ENCODE measurements at places on chromosomes 12 and 14.

- DNase-seq = no peak
Observed at GRCh38 chr14:45650754-45651153, 397.8 kb upstream of the MIS18BP1 start.

DNA sequence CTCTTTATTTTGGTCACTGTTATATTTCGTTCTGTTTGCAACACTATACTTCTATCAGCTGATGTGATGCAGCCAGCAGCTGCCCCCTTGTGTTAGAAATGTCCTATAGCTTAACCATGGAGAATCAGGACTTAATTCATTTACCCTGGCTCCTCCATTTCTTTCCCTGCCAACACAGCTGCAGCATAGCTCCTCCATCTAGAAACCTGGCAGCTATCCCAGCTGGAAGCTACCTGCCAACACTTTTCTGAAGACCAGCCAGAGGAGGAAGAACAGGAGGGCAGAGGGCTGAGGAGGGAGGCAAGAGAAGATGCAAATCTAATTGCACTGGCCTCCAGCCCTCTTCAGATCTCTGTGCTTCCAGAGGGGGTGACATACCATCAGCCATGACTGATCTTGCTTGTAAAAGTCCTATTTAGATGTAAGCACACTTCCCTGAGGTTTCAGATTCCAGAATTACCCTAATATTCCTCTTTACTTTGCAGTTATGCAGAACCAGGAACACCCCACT lies 156.8 kb upstream of the TMEM260 start:
- DNase-seq = no peak

DNA sequence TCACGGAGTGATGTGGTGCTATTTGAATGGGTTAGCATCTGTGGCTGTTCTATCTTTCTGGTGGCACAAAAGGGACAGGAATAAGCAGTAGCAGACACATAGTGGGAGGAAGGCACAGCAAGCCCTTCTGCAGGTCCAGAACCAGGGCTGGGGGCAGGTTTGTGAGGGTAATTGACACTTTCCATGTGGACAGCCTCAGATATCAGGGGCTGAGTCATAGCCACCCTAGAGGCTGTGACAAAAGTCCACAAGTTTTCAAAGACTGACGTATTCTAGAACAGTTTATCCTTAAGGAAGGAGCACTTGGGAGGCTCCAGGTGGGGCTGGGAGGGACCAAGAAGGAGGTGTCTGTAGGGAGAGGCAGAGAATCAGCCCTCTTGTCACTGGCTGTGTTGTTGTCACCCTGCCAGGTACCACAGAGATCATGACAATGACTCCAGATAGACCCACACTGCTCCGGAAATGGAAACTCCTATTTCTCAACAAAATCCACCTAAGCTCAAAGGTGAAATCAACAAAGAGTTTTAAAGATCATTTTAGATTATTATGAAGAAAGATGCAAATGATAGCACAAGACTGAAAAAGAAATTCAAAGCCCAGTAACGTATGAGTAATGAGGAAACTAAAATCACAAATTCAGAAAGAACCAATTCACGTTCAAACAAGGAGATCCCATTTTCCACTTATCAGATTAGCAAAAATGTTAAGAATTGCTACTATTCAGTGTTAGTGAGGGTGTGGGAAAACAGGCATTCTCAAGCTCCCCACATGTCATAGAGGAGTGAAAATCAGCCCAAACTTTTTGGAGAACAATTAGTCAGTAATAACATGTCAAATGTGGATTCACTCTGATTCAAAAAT lies 48.3 kb downstream of the NFKBIA start:
- DNase-seq = no peak

DNA sequence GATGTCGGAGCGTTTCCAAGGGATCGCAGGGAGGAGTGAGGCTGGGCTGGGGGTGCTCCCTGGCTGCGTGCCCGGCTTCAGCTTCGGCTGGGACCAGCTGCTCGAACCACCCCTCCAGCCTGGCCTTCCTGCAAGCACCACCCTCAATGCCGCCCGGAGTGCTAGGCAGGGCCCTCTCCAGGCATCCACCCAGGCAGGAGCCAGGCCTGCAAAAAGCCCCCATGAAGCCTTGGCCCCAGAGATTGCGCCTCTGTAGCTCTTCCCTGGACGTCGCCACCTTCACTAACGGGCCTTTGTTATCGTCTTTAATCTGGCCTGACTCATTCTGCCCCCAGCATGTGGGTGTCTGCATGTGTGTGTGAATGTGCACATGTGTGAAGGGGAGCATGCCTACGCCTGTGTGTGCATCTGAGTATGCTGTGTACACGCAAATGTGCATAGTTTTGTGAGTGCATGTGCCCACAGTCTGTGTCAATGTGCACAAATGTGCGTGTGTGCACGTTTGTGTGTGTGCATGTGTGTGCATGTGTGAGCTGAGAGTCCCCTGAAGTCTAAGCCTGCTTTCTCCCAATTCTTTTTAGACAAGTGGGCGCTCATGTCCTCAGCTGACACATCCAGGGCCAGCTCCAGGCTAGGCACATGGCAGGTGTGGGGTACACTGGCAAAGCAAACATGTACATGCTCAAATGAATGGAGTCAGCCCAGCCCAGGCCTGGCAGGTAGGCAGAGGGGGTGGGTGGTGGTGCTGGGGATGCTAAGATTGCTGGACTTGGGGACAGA lies 195.4 kb upstream of the C14orf180 start:
- DNase-seq = no peak

GRCh38 chr12:118402251-118402650 lies 25.9 kb downstream of the SUDS3 start:
- DNase-seq = no peak

DNA sequence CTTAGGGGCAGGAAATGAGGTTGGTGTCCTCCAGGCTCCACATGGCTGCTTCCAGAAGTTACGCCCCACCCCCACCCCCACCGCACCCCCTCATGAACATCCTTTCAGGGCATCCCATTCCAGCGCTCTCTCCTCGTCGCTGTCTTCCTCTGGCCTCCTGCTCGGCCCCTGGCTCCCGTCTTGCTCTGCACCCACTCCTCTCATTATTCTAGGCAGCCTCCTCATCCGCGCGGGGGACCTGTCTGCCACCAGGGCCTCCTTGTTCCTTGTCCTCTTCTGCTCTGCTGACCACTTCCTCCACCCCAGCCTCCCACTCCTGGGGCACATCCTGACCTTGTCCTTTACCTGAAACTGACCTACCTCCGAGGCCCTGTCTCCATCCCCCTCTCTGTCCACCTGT lies 29.8 kb upstream of the PLEKHG6 start:
- DNase-seq = no peak

DNA sequence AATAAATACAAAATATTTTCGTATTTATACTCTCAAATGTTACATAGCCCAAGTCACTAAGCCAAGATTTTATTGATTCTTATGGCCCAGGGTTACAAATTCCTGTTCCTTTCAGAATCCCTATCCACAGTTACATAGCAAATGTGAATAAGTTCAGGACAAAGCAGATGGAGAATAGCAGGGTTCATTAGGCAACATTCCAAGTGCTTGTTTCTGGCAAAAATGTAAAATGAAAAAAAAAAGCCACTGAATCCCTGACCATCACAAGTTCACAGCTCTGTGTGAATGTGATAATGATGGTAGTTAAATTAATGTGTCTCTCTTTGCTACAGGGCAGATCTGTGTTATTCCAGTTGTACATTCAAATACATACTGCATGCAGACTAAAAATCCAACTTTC lies 74.6 kb downstream of the KCNC2 start:
- DNase-seq = no peak

DNA sequence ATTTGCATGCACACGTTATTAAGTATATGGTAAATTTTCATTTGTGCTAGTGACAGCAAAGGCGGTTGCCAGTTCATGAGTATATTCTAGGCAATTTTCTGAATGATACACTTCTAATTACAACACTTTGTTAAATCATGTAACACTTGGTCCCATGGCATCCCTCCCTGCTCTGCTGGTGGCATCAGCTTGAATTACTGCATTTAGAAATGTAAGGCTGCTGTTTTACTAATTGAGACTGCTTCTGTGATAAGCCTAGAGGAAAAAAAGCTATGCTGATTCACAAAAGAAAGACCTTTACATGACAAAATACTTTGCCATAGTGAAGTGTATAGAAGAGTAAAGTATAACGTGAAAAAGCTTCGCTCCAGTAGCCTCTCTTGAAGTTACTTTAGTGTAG lies 636.1 kb downstream of the KCNH5 start:
- DNase-seq = no peak

GRCh38 chr12:18402872-18403611 lies 141.7 kb downstream of the PIK3C2G start:
- no peak for DNase-seq

DNA sequence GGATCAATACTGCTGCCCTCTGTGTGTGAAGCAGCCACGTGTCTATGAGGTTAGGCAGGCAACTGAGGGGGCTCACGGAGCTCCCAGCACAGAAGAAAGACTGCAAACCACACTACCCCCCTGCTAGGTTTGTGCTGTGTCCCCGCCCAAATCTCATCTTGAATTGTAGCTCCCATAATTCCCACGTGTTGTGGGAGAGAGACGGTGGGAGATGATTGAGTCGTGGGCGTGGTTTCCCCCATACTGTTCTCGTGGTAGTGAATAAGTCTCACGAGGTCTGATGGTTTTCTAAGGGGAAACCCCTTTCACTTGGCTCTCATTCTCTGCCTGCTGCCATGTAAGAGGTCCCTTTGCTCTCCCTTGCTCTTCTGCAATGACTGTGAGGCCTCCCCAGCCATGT lies 68.6 kb downstream of the ACTN1 start:
- DNase-seq = no peak

DNA sequence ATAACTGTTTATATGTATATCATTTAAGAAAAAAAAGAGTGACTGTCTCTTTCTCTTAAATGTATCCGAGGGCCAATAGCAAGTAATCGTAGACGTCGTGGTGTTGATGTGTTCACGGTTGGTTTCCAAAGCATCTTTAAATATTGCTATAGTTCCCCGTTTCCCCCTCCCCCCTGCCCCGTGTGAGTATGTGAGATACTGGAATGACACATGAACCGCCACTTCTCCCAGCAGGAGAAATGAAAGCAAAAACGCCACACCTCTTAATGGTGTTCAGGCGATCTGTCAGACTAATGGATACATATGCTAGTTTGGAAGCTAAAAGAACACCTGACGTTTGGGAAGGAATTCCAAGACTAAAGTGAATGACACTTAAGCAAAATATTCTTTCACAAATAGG lies 258.3 kb downstream of the FOXN3 start:
- DNase-seq = no peak

DNA sequence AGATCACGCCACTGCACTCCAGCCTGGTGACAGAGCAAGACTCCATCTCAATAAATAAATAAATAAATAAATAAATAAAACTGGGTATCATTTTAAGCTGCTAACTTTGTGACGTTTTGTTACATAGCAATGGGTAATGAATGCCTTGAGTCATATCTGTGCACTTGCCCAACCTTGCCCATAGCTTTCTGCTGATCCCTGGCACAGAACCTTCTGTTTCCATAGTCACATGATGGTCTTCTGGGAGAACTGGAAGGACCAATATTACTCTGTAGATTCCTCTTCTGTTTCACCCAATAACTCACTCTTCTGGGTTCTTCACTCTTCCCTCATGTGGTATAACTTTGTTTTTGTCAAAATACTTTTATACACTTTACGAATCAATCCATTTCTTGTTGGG lies 140.8 kb downstream of the SCARB1 start:
- no peak for DNase-seq

DNA sequence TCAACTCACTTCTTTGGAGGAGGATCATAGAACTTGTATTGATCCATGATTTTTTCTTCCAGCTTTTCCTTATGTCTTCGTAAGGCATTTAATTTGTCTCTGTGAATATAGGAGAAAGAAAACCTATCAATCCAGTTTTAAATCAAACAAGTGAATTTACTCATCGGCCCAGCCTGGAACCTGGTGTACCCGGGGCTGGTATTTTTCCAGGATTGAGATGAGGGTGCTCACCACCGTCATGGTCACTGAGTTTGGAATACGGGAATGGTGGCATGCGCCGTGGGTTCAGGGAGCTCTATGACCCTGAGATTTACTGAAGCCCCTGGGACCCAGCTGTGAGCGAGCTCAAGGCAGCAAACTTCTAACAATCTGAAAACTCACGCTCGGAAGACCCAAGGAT lies 46.5 kb upstream of the GPR68 start:
- DNase-seq = no peak

GRCh38 chr12:96986883-96987523 lies 79.9 kb downstream of the NEDD1 start:
- peak; percentile 17 for DNase-seq

DNA sequence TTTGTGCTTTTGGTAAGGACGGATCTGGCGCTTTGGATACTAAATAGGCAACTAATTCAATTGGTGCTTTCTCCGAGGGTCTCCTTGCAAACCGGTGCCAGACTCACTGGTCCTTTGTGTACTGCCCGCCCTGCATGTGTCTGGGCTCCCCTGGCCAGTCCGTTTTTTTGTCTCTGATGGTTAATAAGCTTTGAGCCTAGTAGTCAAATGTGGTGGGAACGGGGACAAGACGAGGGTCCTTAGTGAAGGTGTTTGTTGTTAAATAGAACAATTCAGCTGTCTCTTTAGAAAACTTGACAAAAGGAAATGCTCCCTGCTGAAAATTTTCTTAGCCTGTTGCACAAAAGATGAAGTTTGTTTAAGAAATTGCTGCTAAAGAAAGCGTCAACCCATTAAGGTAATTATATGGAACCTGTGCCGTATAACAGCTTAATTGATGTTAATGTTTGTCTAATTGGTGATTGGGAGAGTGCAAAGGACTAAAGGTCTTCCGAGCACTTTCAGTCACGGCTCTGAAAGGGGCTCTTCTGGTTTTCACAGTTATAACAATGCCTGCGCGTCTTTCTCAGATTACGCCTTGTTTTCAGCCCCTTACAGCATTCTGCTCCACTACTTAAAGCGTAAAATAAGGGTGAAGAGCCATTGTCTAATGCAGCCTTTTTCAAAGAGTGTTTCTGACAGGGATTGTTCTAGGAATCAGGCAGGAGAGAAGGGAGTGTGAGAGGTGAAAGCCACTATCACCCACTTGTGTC lies 537.4 kb downstream of the PRKD1 start:
- DNase-seq = no peak

- no peak for DNase-seq
Observed at GRCh38 chr14:64681796-64682710, 22.2 kb upstream of the PLEKHG3 start.

DNA sequence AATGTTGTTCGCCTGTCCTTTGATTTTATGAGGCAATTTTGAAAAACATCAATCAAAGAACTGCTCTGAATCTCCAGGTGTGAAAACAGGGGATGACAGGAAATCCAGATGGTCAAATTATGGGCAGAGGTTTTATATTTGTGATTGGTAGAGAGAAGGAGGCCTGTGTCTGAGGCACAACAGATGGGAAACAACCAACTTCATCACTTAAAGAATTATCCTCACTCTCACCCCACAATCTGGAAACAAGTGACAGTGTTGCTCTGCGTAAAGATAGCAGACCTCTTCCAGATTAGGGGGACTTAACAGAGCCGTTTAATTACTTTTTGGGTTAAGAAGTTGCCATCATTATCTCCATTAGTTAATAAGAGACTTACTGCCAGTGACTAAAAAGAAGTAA lies 64.1 kb upstream of the EGLN3 start:
- no peak for DNase-seq

Data from SW 1271 (cell line).